HS-27A (cell line): ENCODE measurements at places on chromosomes 16 and 17.

- DNase-seq: no peak
These were observed 20.6 kb downstream of the TPPP3 start for GRCh38 chr16:67372664-67373063.

- peak; percentile 34 for DNase-seq
These were observed at the start of gene DCAKD for GRCh38 chr17:45051060-45051719. Gene DCAKD (minus strand): TSS chr17:45051632. CDS start chr17:45034885, 16,747 bp downstream.

GRCh38 chr16:24996301-24996700, 18.9 kb downstream of the ARHGAP17 start:
- DNase-seq: no peak

DNA sequence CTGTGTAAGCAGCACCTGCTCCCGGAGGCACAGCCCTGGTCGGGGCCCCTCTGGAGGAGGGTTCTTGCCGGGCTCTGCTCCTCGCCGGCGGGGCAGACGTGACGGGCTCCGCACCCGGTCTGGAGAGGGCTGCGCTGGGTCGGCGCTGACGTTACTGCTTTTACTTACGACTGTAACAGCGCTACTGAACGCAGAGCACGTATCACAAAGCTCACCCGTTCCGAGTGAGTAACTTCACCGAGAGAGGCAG, 1.3 kb upstream of the RAB40C start:
- no peak for DNase-seq

DNA sequence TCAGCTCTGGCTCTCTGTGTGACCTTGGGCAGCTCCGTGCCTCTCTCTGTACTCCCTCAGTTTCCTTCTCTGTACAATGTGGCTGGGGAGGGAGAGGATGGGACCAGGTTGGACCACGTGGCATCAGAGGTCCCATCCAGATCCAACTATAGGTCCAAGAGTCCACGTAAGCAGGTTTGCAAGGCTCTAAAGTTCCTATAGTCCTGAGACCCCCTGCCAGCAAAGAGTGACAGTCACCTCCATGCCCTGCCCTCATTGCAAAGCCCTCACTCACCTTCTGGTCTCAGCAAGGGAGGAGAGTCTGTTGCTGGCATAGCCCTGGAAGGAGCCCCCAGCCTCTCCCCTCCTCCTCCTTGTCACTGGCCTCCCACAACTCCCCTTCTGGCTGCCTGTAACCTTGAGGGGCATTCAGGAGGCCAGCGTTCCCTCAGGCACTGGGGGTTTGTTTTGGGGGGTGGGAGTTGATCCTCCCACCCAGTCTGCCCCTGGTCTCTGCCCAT, 6.1 kb upstream of the DRC7 start:
- no peak for DNase-seq

- no peak for DNase-seq
These were observed 184.8 kb upstream of the GSE1 start for GRCh38 chr16:85428168-85428898.
